ENCODE measurements at places on chromosomes 16 and 17.

- DNase-seq = no peak
Measured at GRCh38 chr16:54180421-54181359, 105.9 kb downstream of the IRX3 start.

DNA sequence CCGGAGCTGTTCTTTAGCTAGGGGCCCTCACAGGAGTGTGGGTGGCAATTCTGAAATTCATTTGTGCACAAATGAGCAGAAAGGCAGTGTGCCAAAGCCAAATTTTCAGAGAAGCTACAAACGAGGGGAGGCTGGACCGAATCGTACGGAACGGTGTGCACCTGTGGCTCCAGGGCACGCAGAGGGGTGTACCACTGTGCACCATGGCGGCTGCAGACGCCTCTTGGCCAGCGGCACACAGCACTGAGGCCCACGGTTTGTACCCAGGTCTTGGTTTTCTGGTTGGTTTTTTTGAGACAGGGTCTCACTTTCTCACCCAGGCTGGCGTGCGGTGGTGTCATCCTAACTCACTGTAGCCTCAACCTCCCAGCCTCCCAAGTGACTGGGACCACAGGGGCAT lies 14.9 kb downstream of the CHMP1A start:
- DNase-seq = no peak

GRCh38 chr16:66387817-66388332 lies 21.4 kb downstream of the CDH5 start:
- no peak for DNase-seq

- no peak for DNase-seq
Measured at GRCh38 chr16:20348365-20349185, 3.9 kb downstream of the UMOD start.

DNA sequence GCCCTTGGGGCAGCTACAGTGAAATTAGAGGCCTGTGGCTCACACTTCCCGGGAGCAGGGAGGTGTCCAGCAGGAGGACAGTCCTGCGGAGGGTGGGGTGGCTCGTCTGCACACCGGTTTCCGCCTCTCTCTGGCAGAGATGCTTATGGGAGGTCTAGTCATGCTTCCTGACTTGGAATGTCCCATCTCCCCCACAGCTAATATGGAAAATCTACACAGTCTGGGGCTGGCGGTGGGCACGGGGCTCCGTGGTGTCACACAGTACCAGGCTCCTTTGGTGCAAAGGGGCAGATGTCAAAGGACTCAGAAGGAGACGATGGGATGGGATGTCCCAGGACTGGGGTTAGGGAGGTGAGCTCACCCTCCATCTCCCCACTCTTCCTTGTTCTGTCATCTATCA lies 44.1 kb upstream of the DOC2B start:
- no peak for DNase-seq

DNA sequence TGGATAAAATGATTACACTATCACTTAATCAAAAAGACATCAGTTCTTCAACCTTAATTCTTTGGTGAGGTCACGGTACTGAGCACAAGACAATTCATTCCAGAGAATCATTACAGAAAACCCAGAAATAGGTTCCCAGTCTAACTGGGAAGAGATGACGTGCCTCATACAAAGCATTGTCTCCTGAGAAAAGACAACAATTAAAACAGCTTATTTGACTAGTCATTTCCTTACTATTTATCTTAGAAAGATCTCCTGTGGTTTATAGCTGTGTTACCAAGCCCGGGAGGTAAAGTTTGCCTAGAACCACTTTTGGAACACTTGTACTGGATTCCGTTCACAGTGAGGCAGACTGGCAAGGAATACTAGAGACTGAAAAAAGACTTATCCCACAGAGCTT lies 5.1 kb downstream of the PHF12 start:
- DNase-seq = no peak

GRCh38 chr16:84505249-84506187 lies 1.1 kb upstream of the MEAK7 start:
- no peak for DNase-seq

- no peak for DNase-seq
Measured at GRCh38 chr17:75561927-75562603, 25.5 kb upstream of the MYO15B start.

DNA sequence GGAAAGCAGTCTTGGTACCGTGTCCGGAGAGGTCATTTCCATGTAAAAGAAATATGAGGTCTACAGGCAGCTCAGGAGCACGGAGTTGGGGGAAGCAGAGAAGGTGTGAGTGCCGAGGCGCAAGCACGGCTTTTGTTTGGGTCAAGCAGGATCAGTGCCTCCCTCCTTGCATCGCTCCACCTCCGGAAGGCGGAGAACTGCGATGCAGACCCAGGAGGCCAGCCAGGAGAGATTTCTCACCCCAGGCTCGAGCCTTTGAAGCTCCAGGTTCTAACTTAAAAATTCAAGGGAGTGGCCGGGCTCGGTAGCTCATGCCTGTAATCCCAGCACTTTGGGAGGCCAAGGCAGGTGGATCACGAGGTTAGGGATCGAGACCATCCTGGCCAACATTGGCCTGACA lies 25.0 kb downstream of the NAA60 start:
- DNase-seq = no peak

GRCh38 chr17:46811978-46812583 lies 6.4 kb downstream of the WNT3 start:
- DNase-seq = no peak

DNA sequence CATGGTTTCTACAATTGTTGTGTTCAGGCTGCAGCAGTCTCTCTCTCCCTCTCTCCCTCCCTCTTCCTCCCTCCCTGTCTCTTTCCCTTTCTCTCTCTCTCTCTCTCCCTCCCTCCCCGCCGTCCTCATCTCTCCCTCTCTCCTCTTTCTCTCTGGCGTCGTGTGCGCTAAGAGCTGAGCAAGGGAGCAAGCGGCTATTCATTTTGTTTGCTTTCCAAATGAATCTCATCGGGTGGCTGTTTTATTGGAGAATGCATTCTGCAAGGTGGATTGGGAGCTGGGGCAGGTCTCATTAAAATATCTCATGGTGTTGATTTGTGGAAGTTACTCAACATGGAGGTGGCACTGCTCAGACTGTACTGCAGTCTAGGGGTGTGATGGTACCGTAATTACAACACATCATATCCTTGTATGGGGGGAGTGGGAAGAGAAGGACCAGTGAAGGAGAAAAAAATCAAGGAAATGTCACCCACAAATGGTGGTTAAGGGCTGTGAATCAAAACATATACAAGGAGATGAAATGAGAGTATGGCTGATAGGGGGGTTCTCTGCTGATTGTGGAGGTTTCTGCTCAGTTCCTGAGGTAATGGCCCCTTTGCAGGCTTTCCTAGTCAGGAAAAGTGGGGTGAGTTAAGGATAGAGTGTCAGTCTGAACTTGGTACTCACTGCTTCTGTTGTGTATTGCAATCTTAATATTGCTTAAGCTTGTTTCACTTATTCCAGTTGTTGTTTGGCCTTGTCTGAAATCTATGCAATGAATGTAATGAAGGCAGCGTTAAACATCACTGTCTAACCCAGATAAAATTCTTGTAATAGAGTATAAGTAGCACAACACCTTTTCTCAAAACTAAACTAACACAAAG lies 2.7 kb downstream of the MSL1 start:
- no peak for DNase-seq

DNA sequence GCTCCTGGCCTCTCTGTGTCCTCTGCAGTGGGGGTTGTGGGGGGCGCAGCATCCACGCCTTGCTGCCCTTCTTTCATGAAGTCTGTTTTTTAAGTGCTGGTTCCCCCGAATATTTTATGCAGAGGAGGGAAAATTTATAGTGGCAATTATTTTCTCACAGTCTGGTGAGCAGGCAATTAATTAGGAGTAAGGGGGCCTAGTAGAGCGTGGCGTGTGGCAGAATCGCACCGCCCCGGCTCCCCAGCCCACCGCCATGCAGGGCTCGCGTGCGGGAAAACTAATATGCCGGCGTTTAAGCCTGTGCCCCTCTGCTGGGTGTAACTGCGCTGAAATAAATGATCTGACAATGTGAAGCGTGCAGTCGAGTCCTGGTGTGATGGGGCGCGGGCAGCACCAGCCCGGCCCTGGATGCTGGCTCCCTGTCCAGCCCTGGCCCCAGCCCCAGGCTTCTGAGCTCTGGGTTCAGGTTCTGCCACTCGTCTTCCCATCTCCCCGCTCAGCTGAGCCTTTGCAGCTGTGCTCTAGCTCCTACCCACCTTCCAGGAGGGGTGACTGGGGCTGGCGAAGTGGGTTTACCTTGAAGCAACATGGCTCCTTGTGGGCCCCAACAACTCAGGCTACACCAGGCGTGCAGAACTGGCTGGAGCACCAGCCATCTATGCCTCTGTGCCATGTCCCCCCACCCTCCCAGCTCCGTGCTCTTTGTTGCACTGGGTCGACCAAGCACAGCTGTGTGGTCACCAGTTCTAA lies 13.8 kb downstream of the ENGASE start:
- DNase-seq = no peak

- DNase-seq = no peak
Measured at GRCh38 chr16:9334103-9334502, 242.7 kb downstream of the HAPSTR1 start.

DNA sequence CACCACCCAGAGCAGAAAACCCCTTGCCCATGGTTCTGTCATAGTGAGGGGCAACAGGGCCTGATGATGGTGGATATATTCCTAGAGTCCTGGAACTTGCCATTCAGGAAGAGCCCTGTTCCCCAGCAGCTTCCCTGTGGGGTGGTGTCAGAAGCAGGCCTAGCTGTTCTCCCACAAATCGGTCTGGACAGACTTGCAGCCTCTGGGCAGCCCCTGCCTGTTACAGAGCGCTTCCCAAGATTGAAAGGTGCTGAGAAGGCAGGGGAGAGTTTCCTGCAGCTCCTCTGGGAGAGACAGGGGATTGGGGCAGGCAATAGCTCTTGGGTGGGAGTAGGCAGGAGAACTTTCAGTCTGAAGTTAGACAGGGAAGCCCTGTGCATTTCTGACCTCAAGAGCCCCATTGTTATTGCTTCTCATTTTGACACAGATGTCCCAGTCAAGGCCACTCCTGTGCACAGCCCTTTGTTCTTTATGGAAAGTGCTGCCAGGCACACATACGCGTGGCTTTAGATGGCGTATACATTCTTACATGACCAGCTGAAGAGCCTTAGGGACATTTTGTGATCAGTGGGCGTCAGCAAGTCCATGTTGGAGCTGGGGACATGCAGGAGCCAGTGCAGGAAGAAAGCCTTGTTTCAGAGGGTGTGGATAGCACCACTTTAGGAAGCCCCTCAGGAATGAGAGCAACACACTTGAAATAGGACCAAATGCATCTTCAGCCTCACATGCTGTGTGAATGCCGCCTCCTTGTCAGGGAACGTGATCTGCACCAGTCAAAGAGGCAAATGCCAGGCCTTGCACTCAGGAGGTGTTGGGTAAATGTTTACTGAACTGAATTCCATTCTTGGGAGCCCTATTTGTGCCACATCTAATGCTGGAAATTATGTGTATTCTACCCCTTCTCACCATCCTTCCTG lies 67.5 kb downstream of the GNAO1 start:
- no peak for DNase-seq

DNA sequence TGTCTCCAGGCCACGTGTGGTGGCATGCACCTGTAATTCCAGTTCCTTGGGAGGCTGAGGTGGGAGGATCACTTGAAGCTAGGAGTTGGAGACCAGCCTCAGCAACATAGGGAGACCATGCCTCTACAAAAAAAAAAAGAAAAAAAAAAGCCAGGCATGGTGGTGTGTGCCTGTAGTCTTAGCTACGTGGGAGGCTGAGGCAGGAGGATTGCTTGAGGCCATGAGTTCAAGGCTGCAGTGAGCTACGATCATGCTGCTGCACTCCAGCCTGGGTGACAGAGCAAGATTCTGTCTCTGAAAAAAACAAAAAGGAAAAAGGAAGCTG lies 103.9 kb downstream of the CMIP start:
- DNase-seq = no peak

DNA sequence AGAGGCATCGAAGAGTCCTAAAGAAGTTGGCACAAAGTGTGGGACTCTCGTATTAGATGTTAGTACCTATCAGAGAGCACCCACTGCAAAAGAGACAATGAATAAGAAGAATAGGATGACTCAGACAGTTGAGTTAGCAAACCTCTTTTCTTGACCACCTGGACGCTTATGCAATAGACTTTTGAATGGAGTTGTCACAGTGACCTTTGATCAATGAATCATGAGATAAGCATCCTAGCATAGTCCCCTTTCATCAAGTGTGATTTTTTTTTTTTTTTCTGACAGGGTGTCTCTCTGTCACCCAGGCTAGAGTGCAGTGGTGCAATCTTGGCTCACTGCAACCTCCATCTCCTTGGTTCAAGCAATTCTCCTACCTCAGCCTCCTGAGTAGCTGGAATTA lies 1417.9 kb upstream of the GOT2 start:
- DNase-seq = no peak

- no peak for DNase-seq
Measured at GRCh38 chr16:27819356-27819755, 244.2 kb downstream of the GSG1L start.

GRCh38 chr16:9996221-9996620 lies 186.0 kb downstream of the GRIN2A start:
- DNase-seq = no peak

DNA sequence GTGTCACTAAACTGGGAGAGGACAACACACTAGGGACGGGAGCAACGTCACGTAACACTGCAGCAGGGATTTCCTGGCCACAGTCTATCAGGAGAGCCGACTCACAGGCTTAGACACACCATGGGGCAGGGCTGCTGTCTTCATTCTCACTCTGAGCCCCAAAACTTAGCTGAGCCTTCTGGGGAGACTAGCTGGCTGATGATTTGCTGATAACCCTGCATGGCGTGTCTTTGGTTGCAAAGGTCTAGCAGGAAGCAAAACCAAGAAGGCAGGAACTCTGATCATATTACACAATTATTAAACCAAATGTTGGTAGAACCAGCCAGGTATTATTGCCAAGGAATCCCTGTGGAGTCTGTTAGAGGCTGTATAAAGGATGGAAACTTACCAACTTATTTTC lies 345.0 kb downstream of the SLC39A11 start:
- DNase-seq = no peak

- no peak for DNase-seq
Measured at GRCh38 chr17:68310152-68310551, 18.9 kb downstream of the ARSG start.

DNA sequence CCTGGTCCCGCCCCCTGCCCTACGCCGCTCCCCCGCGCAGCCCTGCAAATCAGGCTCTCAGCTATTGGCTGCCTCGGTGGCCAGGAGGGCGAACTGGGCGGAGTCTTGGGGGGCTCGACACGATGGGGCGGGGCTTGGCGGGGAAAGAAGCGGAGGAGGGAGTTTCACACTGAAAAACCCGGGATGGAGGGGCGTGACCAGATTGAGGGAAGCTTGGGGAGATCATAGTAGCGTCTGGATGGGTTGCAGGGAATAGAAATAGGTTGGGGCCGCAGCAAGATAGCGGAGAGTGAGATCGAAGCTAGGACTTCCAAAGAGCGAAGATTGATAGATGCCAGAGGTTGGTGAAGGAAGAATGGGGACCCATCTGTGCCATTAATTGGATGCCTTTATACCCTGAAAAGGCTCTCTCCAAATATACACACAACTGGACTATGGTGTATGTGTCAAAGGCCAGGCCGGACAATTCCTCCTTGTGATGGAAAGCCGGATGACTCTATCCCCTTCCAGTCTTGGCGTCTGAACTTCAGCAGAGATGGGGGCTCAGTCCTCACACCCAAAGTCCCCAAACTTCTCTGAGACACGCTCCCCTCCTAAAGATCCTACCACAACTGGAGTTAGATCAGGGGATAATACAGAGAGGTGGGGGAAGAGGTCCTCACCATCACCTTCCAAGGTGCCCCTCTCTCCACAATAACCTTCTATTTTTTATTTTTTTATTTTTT lies 376 bp upstream of the STAC2 start:
- DNase-seq = no peak

Data from HS-27A (cell line).